ENCODE measurements at places on chromosomes 7 and 10. TPM values are rescaled to one million over a fixed set of nuclear protein-coding genes. Genes with fewer than 3 reads are reported as not detected.

GRCh38 chr7:93823621-93824020 is 66.9 kb downstream of the TFPI2 start:
- DNase-seq: no peak

GRCh38 chr7:24075426-24075810 is 208.6 kb upstream of the NPY start:
- no peak for DNase-seq

Gene NRCAM
- 5.6 TPM for total RNA-seq

Gene RELN
- total RNA-seq: 7.1 TPM

GRCh38 chr10:75408509-75408875 is 6.9 kb upstream of the ZNF503 start:
- no peak for DNase-seq

GRCh38 chr10:86400705-86401587 is 34.4 kb upstream of the GRID1 start:
- no peak for DNase-seq

DNA sequence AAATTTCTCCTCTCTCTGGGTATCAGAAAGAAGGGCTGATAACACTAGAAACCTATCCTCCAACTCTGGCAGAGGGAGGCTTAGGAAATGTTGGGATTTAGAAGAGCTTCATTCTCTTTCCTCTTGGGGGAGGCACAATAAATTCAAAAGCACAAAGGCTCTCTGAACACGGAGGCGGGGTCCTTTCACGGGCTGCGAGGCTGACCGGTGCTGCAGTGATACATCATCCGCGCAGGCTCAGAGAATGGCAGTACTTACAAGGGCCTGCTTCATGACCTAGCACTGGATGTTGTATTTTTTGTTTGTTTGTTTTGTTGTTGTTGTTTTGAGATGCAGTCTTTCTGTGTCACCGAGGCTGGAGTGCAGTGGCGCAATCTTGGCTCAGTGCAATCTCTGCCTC is 306.2 kb downstream of the SORCS3 start:
- DNase-seq: no peak

DNA sequence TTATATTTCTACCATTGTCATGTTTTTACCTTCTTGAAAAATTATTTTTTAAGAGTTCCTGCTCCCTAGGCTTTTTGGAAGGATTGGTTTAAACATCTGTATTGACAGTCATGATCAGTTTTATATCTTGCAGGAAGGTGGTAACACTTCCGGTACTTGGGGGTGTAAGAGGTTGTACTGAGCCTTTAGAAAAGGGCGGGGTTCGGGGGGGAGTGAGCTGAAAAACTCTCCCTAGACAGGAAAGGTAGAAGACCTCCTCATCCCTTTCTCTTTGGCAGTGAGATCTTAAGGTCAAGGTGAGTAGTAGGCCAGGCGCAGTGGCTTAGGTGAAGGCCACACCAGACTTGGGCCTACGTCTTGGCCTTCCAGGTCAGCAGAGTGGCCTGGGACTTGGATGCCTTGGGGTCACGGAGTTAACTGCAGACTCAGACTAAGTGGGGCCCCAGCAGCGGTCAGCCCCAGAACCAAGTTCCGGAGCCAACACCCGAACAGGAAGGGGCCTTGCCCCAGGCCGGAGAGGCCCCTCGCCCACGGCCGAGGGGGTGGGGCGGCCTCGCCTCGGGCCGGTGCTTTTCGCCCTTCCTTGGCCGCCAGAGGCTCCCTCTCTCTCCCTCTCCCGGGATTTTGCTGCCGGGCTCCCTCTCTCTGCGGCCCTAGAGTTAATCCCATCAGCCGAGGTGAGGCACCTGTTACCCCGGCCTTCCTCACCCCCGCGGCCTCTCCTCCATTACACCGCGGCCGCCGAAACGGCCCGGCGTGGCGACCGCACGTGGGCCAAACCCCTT is at the start of gene PPP1R9A:
Gene PPP1R9A (plus strand): TSS at position 569 of the 785 bp plus-strand sequence. CDS start 2,520 bp downstream, outside the sequence.
- DNase-seq: no peak

DNA sequence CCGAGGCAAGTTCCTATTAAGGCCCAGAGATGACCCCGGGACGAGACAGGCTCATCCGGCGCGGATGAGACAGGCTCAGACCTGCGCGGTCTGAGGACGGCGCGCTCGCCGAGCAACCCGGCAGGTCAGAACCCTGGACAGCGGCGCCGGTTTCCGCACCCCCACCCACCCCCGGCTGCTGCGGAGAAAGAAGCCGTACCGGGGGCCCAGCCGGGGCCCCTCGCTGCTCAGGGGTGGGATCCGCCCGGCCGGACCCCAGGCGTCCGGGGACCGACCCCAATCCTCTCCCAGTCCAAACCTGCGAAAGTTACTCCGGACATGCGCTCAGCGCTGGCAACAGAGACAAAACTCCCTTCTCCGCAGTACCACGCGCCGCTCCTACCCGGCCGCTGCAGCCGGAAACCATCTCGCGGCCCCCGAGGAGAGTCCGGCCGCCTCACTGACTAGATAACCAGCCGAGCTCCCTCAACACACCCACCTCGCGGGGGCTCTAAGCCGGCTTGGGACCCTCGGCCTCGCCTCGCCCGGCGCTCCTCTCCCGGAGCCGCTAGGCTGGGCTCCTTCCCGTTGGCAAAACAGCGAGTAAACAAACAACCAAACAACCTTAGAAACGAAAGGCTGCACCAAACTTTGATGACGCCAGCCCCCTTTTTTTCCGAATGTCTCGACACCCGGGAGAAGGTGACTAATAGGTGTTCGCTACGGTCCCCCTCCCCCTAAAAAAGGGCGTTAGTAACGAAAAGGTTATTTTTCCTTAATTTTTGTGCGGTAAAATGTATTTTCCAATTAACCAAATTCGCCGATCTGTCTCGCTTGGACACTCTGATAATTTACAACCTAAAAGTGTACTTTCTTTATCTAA is 2.3 kb upstream of the DRGX start:
- DNase-seq: no peak

DNA sequence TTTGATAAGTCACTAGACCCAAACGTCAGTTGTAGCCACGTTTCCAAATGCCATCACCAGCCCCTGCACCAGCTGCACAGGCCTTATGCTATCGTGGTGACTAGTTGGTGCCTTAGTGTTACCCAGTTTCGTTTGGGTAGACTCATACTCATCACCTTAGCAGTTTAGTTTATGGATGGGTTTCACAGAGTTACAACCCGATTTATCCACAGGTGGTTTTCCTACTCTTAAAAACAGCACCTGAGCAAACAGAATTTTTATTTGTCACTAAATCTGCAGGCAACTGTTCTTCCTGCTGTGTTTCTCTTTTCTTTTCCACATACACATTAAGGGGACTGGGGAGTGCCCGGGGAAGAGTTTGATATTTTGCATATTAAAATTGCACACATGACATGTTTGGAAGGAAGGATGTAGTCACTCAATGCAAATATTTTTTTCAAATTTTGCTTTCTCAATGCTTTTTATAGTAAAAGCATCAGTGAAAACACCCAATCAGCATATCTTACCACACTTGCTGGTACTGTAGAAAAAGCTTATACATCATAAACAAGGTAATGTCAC is 41.6 kb downstream of the PDSS1 start:
- no peak for DNase-seq

GRCh38 chr10:68666280-68666760 is 54.7 kb upstream of the CCAR1 start:
- no peak for DNase-seq

DNA sequence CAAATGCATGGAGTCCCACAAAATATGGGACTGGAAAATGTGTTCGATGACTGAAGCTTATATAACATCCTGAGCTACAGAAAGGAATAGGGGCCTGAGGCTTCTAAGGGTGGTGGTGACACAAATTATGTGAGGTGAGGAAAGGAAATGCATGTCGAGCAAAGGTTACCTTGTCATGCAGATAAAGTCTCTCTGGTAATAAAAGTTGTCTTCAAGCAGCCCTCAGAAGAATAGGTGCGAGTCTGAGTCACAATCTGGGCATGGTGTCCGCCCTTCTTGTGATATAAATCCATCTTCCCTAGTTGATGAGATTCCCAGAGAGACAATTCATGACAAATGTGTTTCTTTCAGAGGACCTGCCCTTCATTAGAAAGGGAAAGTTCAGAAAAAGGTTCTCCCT is 985.2 kb upstream of the C7orf33 start:
- DNase-seq: no peak

- DNase-seq: no peak
These were observed 980.5 kb downstream of the LRMDA start for GRCh38 chr10:76411729-76412435.

GRCh38 chr7:139915864-139916716 is 87.0 kb downstream of the TBXAS1 start:
- DNase-seq: no peak

Gene C10orf90
- total RNA-seq: 0.72 TPM

Gene SVOPL
- not detected for total RNA-seq

GRCh38 chr7:124155432-124156022 is 122.7 kb upstream of the TMEM229A start:
- no peak for DNase-seq

Gene CYP2C8
- not detected for total RNA-seq

DNA sequence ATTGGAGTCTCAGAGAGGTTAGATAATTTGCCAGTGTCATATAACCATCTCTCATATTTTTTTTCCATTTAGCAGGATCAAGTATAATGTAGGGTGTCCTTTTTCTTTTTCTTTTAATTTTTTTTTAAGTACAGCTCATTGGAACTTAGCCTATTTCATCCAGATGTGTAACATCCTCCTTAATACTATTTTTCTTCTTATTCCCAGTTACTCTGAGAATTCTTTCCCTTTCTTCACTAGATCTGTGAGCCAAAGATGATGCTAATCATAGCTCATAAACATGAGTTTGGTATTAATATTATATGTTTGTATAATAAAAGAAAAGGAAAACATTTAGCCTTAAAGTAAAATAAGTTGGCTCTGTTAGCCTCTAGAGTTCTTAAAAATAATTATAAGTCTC is 32.8 kb downstream of the PPP1R9A start:
- DNase-seq: no peak

DNA sequence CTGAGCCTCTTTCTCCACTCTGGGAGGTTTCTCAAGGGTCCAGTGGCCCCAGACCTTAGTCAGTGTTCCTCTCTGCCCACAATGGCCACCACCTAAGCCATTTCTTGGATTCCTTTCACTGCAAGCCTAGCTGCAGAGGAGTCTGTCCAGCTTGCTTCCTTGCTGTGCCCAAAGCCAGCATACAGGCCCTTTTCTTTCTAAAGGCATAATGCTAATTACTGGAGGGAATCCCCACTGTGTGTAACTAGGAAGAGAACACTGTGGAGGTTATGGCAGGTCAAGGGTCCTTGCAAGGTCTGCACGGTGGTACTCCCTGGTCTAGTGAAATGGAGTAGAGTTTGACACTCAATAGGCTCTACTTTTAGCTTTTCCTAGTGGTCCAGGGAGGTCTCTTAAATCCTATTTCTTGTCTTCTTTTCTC is 70.4 kb upstream of the CC2D2B start:
- no peak for DNase-seq

Measured in omental fat pad (tissue), 4 donors.